ENCODE measurements at places on chromosomes 12 and 14. TPM values are rescaled to one million over a fixed set of nuclear protein-coding genes. Genes with fewer than 3 reads are reported as not detected.

Gene KLRF1
- polyA plus RNA-seq: not detected

Gene HSPA2
- polyA plus RNA-seq: 18.2 TPM

Gene CLEC14A
- 0.25 TPM for polyA plus RNA-seq

Gene SFSWAP
- polyA plus RNA-seq: 12.5 TPM

Gene ITGA7
- 12.2 TPM for polyA plus RNA-seq

Gene LBHD2
- polyA plus RNA-seq: not detected

Gene AKAP5
- polyA plus RNA-seq: 0.77 TPM
